ENCODE measurements at places on chromosomes 1 and 21.

- DNase-seq = no peak
Observed at GRCh38 chr1:54987427-54987826, 7.0 kb downstream of the TMEM61 start.

- no peak for DNase-seq
Observed at GRCh38 chr1:184017306-184017705, 20.2 kb downstream of the COLGALT2 start.

DNA sequence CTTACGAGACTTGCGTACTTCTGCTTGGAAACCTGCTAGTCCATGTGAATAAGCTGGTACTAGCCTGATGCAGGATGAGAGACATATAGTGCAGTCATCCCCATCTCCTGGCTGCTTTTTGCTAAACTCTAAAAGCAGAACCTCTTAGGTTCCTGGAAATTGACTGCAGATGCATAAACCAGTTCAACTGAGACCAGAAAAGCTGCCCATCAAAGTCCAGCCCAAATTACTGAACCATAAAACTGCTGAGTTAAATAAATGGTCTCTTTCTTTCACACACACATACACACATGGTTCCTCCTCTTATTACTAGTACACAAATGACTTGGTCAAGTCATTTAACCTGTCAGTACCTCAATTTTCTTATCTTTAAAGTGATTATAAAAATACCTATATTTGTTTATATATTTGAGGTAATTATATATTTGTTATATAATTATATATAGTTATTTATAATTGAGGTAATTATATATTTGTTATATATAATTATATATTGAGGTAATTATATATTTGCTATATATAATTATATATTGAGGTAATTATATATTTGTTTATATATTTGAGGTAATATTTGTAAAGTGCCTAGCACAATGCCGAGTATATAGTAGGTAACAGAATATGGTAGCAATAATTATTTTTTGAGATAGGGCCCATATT, 25.2 kb upstream of the RABGAP1L start:
- DNase-seq = no peak

DNA sequence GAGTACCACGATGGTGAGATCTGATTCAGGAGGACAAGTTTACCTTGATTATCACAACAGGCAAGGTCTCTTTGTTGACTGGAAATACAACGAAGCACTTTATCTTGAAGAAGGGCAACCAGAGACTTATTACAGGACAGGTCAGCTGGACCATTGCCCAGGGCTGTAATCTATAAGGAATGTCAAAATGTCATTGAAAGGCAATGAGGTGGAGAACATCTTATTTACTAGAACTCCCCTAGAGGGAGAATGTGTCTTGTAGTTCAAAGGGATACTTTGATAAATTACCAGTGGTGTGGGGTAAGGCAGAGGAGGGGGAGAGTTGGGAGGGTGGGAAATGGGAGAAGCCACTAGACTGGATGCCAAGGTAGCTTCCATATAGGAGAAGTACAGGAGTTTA, 212.3 kb downstream of the NCAM2 start:
- peak; percentile 66 for DNase-seq

GRCh38 chr1:175054736-175055135, 12.9 kb upstream of the TNN start:
- no peak for DNase-seq

DNA sequence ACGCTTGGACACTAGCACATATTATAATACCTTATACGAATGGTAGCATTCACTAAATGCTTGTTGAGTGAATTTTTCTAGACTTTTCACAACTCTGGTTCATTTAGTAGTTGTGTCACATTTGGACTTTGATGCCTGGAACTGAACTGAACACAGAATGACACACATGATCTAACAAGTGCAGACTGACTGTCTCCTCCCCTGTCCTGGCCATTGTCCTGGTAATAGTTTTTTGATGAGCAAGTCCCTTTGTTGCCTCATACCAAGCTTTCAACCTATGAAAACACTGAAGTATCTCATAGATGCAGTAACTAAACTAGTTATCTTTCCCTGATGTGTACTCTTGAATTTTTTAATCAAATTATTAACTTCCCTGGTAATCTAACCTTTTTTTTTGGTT, 66.4 kb downstream of the LRRC8D start:
- DNase-seq = no peak

GRCh38 chr1:11654939-11655808, 497 bp downstream of the FBXO44 start:
- no peak for DNase-seq

- no peak for DNase-seq
Observed at GRCh38 chr1:34825455-34826091, 32.8 kb downstream of the GJA4 start.

- DNase-seq = no peak
Observed at GRCh38 chr1:219330669-219331068, 157.0 kb downstream of the LYPLAL1 start.

GRCh38 chr1:38243106-38243505, 196.5 kb upstream of the POU3F1 start:
- DNase-seq = peak; percentile 83

DNA sequence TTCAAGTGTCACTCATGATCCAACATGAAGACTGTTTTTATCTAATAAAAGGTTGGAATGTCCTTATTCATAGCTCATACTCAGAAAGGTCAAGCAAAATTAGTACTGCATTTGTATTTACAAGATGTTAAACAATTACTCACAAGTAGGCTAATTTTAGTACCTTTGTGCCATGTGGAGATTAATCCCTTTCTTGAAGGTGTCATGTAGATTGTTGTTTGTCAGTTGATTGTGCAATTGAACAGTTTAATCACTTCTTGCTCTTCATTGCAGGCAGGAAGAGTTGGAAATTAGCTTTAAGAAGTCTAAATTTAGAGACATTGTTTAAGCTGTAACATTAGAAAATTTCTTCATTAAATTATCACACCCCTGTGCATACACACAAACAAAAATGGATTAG, 847.1 kb downstream of the KCNT2 start:
- DNase-seq = no peak

DNA sequence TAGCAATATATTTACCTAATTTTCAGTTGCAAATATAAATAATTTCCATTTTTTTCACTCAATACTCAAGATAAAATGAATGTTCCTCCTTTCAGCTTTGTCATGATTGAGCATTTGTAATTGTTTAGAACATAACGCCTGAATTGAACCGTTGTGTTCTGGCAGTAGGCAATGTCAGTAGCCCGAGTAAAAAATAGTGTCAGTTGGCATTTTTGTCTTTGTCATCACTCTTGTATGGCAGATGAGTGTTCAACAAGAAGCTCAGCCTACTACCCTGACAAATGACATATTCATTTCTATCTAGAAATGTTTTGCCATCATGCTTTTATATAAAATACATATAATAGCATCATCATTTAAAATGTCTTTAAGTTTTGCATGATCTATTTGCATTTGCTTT, 691.4 kb upstream of the NCAM2 start:
- no peak for DNase-seq

DNA sequence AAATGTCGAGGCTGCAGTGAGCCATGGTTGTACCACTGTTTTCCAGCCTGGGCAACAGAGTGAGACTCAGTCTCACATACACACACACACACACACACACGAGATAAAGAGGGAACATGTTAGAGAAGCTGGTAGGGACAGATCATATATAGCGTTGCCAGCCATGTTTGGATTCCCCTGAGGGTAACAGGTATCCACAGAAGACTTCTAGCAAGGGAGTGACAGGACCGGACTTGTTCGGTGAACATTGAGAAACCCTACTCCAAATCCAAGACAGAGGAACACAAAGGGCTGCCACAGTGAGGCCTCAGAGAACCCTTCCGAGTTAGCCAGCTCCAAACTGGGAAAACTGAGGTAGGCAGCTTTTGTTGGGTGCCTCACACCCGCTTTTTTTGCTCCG, 3.7 kb upstream of the SARS1 start:
- DNase-seq = no peak

GRCh38 chr1:39788758-39789570, at the start of gene BMP8B:
Gene BMP8B (minus strand): TSS chr1:39788865. CDS start chr1:39788485, 380 bp downstream.
- peak; percentile 79 for DNase-seq

GRCh38 chr1:11929849-11930248, 3.6 kb upstream of the KIAA2013 start:
- no peak for DNase-seq

DNA sequence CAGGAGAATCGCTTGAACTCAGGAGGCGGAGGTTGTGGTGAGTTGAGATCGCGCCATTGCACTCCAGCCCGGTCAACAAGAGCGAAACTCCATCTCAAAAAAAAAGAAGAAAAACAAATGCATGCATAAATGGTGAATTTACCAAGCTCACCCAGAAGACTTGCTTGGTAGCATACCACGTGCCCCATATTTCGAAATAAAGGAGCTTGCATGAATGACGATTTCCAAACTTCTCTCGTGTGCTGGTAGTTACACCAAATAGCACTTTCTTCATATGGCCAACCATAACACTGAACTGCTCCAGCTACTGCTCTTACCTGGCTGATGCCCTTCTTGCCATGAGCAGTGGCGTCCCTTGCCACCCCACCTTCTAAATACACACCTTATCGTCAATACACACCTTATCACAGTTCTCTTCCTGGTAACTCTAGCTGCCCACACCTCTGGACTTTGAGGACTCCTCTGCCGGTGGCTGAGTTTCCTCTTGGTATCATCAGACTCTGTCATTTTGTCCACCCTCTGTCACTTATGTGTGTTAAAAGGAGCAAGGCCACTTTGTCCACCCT, 2.8 kb downstream of the DOP1B start:
- DNase-seq = no peak

DNA sequence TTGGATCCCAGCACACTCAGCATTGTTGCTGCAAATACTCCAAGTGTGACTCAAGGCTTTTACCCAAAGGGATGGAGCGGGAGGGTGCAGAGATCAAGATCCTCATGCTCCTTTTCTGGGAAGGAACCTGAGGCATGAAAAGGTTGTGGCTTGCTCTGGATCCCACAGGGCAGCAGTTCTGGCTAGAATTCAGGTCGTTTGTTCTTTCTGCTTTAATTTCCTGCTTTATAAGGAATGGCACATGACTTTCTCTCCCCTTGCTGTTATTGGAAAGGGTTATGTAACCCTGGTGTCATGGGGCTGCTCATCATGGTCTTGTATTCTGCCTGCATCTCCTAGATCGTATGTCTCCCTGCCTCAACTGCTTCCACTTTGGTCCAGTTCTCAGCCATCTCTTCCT, 101.6 kb downstream of the NOS1AP start:
- DNase-seq = no peak

DNA sequence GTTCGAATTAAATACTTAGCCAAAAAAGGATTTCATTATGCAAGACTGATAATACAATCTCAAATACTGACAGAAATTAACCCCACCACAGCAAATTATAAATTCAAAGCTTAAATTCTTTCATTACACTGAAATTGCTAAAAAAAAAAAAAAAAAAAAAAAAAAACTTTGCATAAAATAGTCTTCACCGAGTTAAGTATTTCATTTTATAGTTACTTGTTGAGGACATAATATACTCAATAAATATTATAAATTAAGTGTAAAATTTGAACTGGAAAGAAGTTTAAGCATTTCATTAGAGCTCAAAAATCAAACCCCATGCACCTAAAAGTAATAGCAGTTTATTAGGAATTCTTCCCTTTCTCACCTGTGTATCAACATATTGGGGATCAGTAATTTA, 1.9 kb upstream of the PSMG1 start:
- no peak for DNase-seq

- no peak for DNase-seq
Observed at GRCh38 chr1:40712997-40713396, 21.5 kb downstream of the NFYC start.

DNA sequence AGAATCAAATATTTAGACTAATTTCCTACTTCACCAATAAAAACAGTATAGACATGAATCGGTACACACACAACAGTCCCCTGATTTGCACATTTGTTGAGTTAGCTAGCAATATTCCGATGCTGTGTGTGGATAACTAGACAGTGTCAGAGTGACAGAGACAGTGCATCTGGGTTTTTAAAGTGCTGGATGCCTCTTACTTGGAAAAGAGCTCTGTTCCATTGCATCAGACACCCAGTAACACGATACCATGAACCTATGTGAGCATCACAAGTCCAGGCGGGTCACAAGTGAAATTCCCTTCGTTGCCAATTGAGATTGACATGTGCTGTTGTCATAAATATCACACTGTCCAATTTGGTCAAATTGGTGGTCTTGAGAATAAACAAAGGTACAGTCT, 82.0 kb upstream of the ESRRG start:
- DNase-seq = peak; percentile 56

- no peak for DNase-seq
Observed at GRCh38 chr1:112995890-112996289, 39.9 kb upstream of the SLC16A1 start.

GRCh38 chr1:187013582-187014200, 184.9 kb downstream of the PLA2G4A start:
- DNase-seq = no peak

- DNase-seq = no peak
Observed at GRCh38 chr1:108663074-108663473, 2.2 kb upstream of the HENMT1 start.

DNA sequence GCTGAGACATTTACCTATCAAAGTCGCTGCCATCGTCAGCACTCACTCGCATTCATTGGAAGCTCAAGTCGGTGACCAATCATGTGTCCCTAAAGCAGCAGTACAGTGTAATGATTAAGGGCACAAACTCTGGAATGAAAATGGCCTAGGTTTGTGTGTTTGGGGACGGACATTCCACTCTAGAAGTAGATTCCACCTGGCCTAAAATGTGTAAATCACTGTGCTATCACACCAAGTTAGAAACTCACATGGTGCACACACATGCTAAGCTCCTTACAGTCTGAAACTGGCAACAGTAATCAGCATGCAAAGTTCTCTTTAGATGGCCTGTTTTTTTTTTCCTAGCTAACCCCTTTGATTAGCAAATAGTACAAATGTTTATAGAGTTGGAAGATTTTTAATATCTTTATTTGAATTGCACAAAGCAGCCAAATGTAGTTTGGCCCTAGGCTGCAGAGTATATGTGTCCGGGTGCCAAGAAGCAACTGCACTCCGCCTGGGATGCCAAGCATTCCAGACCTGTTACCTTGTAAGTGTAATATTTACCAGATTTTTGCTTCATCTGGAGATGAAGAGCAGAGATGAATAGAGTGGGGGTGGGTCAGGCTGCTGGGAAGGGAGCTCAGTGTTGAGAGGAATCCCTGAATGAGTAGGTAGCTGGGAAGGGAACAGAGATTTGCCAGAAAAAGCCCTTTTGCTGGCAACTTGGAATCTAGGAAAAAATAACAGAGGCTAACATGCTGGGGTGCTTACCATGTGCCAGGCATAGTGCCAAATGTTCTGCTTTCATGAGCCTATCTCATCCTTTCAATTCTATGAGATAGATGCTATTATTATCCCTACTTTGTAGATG, 35.2 kb downstream of the TGFB2 start:
- DNase-seq = peak; percentile 77

- DNase-seq = no peak
Observed at GRCh38 chr1:201354151-201354900, 23.2 kb downstream of the TNNT2 start.

- no peak for DNase-seq
Observed at GRCh38 chr1:198259333-198260074, 102.7 kb downstream of the NEK7 start.

- DNase-seq = peak; percentile 58
Observed at GRCh38 chr1:197356723-197357533, 88.9 kb downstream of the CRB1 start.
